ENCODE measurements at places on chromosomes 6 and 20.

DNA sequence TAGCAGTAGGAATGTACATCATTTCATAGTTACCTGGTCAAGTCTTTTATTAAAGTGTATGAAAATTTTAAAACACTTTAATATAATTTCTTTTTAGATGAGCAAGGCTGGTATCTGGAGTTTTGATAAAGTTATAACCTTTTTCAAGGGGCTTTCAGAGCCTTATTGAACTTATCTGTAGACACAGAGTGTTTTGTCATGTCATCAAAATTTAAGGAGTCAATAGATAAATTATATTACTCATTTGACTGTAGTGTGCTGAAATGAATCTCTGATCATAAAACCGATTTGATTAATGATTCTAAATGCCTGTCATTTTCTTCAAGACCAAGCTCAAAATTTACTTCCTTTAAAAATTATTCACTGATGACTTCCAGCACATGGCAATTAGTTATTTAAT is 125.6 kb downstream of the ARID1B start:
- DNase-seq: no peak

- DNase-seq: no peak
Observed at GRCh38 chr6:169669147-169669546, 32.7 kb downstream of the WDR27 start.

- no peak for DNase-seq
Observed at GRCh38 chr6:25883991-25884390, 9.9 kb upstream of the SLC17A3 start.

DNA sequence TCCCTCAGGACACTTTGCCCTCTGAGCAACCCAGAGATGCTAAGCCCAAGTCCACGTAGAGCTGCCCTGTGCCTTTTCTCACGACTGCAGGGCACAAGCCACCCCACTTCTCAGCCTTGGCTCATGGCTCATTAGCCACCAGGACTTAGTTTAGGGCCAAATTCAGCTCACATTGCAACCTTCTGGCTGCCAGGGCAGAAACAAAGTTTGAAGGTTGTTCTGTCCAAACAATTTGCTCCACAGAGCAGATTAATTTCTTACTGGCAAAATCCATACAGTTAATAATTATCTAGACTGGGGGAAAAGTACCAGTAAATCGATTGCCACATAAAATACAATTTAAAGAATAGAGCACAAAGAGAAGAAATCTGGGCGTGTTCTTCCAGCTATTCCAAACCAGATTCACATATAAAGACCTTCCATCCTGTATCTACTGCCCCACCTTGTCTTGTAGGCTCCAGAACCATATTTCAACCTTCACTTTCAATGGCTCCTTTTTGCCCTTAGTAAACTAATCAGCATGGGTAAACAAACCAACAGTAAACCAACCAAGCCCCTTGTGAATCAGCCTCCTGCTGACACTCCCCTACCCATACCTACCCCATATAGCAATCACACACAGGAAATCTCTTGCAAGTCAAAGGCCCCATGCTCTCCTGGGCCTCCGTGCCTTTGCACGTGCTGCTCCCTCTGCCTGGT is 101.9 kb downstream of the QRSL1 start:
- DNase-seq: no peak

GRCh38 chr6:168908166-168908565 is 345.5 kb downstream of the THBS2 start:
- DNase-seq: no peak

GRCh38 chr6:32943864-32944649 is 3.2 kb upstream of the HLA-DMB start:
- no peak for DNase-seq

- DNase-seq: no peak
Observed at GRCh38 chr6:153047386-153047785, 44.9 kb upstream of the MTRF1L start.

DNA sequence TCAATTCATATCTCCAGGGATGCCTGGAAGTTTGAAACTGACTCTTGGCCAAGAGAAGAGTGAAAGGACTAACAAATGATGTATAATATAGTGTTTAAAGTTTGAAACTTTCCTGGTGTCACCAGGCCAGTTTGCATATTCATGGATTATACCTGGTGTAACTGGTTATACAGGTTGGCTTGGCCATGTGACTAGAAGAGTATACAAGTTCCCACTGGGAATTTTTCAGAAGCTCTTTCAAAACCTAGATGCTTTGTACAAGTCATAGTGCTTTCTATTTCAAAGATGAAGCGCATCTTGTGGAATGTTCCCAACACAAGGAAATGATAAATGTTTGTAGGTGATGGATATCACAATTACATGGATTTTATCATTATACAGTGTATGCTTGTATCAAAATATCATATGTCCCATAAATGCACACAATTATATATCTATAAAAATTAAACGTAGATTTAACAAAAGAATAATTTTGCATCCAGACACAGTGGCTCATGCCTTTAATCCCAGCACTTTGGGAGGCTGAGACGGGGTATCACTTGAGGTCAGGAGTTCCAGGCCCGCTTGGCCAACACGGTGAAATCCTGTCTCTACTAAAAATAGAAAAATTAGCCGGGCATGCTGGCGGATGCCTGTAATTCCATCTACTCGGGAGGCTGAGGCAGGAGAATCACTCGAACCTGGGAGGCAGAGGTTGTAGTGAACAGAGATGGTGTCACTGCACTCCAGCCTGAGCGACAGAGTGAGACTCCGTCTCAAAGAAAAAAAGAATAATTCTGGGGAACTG is 1420.2 kb downstream of the GRIK2 start:
- no peak for DNase-seq

- no peak for DNase-seq
Observed at GRCh38 chr6:44034391-44034861, 92.8 kb downstream of the MRPL14 start.

DNA sequence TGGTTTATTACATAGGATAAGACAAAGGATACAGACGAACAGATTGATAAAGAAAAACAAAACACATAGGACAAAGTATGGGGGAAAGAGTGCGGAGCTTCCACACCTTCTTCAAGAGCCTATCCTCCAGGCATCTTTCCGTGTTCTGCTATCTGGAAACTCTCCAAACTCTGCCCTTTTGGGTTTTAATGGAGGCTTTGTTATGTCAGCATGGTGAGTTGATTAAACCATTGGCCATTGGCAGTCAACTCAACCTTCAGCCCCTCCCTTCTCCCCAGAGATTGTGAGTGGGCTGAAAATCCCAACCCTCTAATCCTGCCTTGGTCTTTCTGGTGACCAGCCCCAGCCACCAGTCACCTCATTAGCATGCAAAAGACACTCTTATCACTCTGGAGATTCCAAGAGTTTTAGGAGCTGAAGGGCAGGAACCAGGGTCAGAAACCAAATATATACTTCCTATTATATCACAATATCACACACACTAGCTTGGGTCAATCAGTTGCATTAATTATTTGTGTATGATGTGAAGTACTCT is 23.8 kb downstream of the HLA-DOB start:
- no peak for DNase-seq

- no peak for DNase-seq
Observed at GRCh38 chr6:118864341-118865099, 29.4 kb upstream of the ASF1A start.

DNA sequence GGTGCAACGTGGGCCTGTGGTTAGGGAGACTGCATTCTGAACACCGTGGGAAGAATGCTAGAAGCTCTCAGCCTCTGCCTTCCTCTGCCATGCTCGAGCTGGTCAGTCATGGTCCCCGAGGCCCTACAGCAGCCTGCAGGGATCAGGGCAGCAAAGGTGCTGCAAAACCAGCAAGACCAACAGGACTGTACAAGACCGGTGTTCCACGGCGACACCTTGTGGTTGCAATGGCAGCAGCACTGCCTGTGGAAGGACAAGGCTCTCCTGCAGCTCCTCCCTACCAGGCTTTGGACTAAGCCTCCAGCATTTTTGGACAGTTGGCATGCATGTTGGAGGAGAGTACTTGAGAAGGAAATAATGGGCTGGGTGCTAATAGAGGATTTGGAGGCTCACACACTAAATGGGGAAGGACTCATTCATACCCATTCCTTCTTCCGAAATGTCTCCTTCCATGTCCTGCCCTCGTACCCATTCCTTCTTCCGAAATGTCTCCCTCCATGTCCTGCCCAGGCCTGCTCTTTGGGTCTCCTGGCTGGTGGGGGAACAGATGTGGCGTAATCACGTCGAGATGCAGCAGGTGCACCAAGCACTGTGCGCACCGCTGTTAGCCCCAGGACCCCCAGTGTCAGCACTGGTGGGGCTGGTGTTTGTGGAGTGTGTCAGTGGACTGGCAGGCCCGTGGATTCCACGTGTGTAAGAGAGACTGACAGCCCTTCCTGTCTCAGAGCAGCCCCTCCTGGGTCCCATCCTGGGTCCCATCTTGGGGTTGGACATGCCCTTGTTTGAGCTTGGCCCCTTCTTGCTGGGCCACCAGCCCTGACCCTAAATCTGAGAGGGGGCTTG is 18.6 kb upstream of the MYT1 start:
- DNase-seq: no peak

GRCh38 chr20:31559704-31560093 is 45.4 kb upstream of the ID1 start:
- no peak for DNase-seq

DNA sequence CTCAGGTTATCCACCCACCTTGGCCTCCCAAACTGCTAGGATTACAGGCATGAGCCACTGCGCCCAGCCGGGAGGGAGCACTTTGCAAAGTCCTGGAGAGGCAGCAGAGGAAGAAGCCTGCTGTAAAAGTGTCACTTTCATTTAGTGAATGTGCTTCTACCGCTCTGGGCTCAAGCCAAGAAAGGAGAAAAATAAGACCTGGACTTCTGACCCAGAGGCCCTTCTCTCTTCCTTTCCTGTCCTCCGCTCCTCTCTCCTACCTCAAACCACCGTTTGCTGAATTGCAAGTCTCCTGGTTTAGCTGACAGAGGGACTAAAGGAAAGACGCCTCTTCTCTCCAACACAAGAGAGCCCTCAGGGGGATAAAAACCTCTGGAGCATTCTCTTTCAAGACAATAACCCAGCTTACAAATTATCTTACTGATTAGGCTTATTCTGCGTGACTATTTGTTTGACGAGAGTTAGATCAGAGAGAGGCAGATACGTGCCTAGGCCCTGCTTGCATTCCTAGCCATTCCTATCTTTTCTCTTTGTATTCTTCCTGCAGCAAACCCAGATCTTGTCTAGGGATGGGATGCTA is 84.2 kb upstream of the SLC22A23 start:
- DNase-seq: no peak

Data from progenitor cell of endocrine pancreas (in vitro differentiated cells).